Large intestine (tissue), 12 donors: ENCODE measurements at places on chromosomes 3 and 15.

DNA sequence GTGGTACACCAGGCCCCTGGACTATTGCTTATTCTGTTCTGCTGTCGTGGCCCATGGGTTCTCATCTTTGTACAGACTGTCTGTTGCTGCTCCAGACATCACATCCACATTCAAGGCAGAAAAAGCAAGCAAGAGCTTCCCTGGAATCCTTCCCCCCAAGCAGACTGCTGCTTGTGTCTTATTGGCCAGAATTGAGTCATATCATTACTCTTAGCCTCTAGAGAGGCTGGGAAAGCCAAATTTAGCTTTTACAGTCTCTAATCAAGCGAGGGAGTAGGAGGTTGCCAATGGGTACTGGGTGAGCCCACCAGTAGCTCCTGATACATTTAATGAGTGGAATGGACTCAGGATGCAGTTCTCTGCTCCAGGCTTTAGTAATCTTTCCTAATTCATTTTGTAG is 39.4 kb downstream of the RAB6B start:
- DNase-seq, result no peak

- no peak for DNase-seq
These were observed 97.7 kb upstream of the CHRNA7 start for GRCh38 chr15:31932576-31932975.

DNA sequence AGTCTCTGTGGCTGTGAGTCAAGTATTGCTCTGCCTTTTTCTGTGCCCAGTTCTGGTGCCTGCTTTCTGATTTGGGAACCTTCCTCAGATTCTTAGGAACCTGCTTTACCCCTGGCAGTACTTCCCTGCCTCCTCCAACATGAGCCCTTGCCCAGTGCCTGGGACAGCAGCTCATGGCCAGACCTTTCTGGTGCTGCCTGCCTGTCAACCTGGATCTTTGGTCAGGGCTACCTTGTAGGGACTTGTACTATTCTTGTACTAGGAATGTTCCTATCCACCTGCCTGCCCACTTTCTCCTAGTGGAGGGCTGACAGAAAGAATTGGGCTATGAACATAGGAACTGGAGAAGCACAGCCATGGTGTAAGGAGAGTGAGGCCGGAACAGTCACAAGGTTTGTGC is 28.8 kb upstream of the EPHB1 start:
- no peak for DNase-seq

GRCh38 chr3:110902453-110903085 is 169.0 kb upstream of the NECTIN3 start:
- DNase-seq, result no peak

- no peak for DNase-seq
These were observed 38.9 kb downstream of the ABI3BP start for GRCh38 chr3:100954199-100954935.

- DNase-seq, result no peak
These were observed 16.3 kb upstream of the TIPARP start for GRCh38 chr3:156657862-156658731.

- DNase-seq, result no peak
These were observed 7.8 kb upstream of the SCAANT1 start for GRCh38 chr3:63920001-63920400.

DNA sequence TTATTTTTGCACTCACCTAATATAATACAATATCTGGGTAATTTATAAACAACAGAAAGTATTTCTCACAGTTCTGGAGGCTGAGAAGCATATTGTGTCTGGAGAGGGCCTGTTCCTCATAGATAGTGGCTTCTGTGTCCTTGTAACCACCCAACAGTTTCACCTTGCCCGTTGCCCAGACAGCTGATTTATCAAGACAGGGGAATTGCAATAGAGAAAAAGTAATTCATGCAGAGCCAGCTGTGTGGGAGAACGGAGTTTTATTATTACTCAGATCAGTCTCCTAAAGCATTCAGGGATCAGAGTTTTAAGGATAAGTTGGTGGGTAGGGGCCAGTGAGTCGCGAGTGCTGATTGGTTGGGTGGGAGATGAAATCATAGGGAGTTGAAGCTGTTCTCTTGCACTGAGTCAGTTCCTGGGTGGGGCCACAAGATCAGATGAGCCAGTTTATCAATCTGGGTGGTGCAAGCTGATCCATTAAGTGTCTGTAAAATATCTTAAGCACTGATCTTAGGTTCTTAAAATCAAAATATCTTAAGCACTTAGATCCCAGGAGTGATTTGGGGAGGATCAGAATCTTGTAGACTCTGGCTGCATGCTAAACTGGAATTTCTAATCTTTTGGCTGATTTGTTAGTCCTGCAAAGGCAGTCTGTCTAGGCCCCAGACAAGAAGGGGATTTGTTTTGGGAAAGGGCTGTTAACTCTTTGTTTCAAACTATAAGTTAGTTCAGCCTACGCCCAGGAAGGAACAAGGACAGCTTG is 33.9 kb upstream of the C15orf39 start:
- DNase-seq, result no peak

DNA sequence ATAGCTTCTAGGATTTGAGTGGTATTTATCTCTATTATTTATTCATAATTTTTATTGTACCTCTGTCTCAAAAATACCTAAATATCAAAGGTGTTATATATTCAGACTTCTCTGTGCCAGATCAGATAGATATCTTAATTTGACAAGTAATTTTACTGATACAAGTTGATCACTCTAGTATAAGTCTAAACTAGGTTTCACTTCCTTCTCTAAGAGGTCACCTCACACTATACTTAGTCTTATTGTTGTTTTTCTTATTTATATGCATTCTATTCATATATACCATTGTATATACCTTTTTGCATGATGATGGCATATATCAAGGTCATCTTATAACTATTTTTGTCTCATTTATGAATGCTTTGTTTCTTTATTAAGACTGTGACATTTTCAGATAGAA is 26.4 kb upstream of the HGD start:
- DNase-seq, result no peak

DNA sequence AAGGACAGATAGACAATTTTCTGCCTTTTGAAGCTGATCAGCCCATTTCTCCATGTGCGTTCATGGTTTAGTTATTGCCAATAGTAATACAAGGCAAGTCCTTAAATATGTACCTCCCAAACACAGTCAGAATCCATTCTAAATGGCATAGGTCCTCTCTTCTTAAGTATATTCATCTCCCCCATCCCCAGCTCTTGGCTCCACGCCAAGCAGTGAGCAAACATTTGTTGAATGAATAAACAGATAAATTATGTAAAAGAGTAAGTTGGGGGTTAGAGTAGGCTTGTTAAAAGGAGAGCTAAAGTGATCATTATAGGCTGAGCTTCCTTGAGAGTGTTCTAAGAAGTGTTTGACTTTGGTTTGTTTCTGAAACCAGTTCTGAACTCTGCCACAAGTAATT is 241.3 kb downstream of the ITPR1 start:
- no peak for DNase-seq

GRCh38 chr3:134092208-134092701 is 62.5 kb upstream of the SLCO2A1 start:
- DNase-seq, result peak; percentile 51

GRCh38 chr3:53269888-53270880 is 14.4 kb upstream of the TKT start:
- DNase-seq, result peak; percentile 68

DNA sequence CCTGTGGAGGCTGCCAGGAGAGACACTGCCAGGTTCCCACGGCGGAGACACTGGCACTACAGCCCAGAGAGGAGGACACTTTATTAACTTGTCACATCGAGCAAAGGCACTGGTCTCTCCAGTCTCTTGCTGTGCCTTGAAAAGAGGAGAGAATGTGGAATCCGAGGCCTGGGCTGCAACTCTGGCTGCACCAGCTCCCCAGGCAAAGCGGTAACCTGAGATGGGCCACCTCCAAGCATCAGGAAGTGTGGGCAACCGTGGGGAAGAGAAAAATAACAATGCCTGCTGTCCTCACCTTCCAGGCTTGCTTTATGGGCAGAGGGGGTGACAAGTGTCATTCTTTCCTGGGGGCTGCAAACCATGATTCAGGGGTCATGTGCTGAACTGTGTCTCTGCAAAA is 91.6 kb upstream of the RGMA start:
- DNase-seq, result no peak

GRCh38 chr3:142040941-142041491 is 108.3 kb downstream of the TFDP2 start:
- DNase-seq, result no peak

DNA sequence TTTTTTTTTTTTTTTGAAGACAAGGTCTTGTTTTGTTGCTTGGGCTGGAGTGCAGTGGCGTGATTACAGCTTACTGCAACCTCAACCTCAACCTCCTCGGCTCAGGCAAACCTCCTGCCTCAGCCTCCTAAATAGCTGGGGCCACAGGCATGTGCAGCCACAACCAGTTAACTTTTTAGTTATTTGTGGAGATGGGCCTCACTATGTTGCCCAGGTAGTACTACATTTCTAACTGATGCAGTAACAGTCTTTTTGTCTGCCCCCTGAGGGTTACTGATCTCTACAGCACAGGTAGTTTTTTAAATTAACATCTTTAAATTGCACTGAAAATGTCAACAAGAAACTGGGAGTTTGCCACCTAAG is 3.4 kb upstream of the LMLN start:
- no peak for DNase-seq

DNA sequence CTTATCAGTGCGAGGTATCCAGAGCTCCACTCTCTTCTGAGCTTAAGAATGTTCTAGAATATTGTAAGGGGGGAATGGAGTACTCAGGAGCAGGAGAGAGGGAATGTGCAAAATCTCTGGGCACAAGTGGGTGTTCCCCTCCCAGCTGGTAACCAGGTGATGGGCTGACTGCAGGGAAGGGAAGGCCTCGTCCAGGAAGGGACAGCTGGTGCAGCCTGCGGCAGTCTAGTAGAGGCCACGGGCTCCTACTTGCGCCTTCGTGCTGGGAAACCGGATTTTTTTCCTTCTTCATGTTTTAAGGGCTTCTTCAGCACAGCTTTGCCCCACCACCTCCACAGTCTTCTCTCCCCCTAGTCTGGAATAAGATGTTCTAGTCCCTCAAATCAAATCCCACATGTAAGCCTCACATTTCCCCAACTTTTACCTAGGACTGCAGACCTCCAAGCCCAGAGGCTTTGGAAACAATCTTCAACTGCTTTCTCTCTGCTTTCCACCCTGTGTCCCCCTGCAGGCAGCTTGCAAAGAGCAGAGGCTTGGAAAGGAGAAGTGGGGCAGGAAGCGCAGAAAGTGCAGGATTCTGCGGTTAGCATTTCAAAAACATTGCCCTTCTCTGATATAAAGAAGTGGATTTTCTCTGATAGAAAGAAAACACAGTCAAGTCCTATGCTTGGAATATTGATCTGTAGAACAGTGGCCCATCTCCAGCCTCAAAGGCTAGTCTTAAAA is 11.9 kb upstream of the CGNL1 start:
- DNase-seq, result no peak

DNA sequence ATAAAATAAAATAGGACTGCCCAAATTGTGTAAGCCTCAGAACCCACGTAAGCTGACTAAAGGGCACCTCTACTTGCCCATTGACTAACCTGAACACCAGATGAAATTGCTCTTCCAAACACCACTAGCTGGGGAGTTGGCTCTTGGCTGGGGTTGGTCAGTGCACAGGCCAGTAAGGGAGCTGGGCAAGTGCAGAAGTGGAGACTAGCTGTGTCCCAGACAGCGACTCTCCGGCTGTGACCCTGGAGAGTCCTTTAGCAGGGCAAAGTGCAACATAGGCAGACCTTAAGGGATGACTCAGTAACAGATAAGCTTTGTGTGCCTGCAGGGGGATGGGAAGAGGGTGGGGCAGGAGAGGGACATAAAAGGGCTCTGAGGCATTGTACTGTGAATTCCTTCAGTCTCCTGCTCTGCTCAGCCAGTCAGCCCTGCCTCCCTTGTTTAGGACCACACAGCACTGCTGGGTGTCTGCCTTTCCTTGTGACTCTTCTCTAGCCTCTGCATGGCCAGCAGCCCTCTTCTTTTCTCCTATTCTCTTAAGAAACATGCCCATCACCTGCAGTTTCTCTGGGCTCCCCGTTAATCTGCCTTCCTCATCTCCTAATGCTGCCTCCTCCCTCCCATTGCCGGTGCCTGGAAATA is 13.2 kb downstream of the NR1I2 start:
- peak; percentile 98 for DNase-seq

- DNase-seq, result no peak
These were observed 27.0 kb downstream of the KATNBL1 start for GRCh38 chr15:34182942-34183341.

DNA sequence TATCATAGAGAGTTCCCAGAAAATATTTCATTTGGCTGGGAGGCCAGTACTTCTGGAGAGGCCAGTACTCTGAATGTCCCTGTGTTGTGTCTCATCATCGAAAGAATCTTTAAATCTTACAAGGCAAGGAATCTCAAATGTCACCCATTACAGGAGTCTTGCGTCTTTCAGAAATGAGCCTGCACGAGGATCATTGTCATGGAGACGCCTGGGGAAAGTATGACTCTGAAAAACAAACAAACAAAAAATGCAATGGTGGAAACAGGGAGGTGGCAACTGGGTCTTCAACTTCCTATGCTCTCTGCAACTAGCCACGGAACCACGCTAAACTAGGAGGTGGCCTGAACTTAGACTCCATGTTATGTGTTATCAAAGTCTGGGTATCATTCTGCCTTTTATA is 804.6 kb downstream of the EPHA3 start:
- no peak for DNase-seq

DNA sequence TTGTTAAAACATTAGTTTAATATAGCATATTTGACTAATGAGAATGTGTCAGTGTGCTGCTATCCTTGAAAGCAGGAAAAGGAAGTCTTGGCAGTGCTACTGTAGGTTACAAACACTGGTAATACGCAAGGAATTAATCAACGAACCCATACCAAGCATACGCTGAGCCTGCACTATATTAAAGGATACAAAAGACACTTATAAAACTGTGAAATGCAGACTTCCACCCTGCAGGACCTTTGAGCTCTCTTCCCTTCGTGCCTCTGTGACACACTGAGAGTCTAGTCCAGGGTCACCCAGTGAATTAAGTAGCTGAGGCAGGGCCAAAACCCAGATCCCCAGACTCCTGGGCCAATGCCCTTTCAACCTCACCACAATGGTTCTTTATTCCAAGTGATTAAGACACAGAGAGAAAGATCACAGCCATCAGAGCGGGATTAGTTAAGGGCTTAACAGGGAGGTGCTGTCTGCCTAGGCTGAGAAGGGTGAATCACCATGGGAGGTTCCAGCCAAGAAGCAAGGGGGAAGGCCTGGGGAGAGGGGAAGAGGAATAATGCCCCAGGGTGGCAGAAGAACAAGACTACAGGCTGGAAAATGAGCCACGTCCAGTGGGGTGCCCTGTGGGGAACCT is 6.8 kb downstream of the ANXA2 start:
- DNase-seq, result peak; percentile 86

DNA sequence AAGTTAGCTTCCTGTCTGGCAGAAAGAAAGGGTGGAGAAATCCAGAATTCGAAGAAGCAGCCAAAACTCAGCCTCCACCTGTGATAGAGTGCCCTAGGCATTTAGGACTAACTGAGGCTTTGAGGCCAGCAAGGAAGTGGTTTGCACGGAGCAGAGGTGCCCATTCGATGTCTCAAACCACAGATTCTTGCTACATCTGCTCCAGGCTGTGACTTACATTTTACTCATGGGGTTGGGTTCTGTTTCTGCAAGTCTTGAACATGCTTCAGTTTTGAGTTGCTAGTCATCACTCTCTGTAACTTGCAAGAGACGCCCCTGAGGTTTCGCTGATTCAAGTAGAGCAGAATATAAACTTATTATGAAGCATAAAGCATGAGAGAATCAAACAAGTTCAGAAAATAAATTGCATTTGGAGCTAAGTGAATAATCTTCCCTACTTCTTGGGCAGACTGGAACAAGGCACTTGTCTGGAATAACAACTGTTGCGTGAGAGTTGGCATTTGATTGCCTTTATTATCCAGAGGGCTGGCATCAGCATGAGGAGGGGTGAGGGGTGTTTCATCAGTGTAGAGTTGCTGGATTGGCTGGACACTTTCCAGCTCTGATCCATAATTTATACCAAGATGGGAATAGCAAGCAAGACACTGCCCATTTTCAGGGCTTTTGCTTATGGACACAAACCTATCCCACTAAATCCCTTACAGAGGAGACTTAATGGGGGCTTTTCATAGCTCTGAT is 256.5 kb downstream of the AGBL1 start:
- no peak for DNase-seq
